T-helper 22 cell (primary cell): ENCODE measurements at places on chromosomes 1 and 21.

DNA sequence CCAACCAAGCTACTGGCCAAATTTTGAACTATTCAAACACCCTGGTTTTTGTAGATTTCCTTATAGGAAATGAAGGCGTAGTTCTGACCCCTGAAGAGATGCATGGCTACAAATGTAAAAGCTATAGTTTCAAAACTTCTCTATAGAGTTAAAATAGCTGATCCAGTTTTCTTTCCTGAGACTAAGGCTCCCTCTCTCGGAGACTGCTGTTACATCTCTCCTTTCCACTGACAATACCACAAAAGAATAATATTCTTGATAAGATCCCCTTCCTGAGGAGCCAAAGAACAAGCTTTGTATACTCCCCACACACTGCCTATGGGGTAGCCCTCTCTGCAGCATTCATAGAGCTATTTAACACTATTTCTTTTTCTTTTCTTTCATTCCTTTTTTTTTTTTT lies 6.7 kb upstream of the CFAP126 start:
- no peak for DNase-seq

- no peak for DNase-seq
Measured at GRCh38 chr1:205488074-205488723, 16.3 kb upstream of the CDK18 start.

- DNase-seq = no peak
Measured at GRCh38 chr1:195053478-195053877, 1554.8 kb downstream of the KCNT2 start.

DNA sequence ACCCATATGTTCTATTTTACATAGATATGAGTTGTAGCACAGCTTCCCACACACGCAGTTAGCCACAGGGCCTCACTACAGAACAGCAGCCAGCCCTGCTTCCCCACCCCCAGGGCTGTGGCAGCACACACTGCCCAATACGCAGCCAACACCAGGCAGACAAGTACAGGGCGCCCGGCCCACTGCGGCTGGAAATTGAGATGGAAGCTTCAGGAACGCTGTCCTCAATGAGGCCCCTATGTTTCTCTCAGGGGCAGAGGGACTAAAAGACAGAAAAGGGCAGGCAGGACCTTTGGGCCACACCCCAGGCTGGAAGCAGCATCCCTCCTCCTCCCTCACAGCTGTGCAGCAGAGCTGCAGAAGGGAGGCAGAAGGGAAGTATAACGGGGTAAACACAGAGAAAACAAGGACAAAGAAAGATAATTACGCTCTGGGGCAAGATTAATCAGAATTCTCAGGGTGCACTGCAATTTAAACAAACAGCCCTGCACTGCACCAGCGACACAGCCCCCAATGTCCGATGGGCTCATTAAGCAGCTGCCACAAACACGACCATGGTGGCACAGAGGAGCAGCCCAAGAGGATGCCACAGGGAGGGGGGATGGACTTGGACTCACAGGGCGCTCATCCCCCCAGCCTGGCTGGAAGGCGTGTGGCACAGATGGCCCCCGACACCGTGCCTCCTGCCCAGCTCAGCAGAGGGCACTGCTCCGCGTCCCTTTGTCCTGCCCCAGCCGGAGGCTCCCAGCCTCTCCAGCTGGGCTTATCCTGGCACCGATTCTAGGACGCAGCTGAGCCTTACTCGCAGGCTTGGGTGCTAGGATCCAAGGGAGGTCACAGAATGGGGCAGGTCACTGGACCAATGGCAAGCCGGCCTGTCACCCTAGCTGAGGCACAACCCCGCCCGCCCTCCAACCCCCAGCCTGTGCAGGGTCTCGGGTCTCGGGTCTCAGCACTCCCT lies 14.2 kb downstream of the WDR4 start:
- DNase-seq = no peak

GRCh38 chr1:238252033-238252802 lies 361.5 kb upstream of the ZP4 start:
- DNase-seq = no peak

- DNase-seq = no peak
Measured at GRCh38 chr1:232875536-232875935, 70.3 kb downstream of the MAP10 start.

DNA sequence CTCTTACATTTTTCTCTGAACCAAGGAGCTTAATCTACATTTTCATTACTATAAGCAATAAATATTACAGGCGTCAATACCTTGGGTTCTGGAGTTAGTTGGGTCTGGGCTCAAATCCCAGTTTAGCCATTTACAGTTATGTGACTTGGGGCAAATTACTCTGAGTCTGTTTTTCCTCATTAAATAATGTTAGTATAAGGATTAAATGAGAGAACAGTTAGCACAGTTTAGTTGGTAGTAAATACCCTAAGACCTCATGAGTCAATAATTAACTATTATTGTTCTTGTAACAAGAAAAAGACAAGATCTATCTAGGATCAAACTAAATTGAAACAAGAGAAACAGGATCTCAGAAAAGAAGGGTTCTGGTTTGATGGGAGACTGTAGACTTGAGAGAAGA lies 4.6 kb downstream of the C1orf116 start:
- no peak for DNase-seq

GRCh38 chr1:240962086-240962485 lies 350.1 kb upstream of the GREM2 start:
- DNase-seq = no peak

- no peak for DNase-seq
Measured at GRCh38 chr21:25175938-25176337, 431.3 kb downstream of the MRPL39 start.

DNA sequence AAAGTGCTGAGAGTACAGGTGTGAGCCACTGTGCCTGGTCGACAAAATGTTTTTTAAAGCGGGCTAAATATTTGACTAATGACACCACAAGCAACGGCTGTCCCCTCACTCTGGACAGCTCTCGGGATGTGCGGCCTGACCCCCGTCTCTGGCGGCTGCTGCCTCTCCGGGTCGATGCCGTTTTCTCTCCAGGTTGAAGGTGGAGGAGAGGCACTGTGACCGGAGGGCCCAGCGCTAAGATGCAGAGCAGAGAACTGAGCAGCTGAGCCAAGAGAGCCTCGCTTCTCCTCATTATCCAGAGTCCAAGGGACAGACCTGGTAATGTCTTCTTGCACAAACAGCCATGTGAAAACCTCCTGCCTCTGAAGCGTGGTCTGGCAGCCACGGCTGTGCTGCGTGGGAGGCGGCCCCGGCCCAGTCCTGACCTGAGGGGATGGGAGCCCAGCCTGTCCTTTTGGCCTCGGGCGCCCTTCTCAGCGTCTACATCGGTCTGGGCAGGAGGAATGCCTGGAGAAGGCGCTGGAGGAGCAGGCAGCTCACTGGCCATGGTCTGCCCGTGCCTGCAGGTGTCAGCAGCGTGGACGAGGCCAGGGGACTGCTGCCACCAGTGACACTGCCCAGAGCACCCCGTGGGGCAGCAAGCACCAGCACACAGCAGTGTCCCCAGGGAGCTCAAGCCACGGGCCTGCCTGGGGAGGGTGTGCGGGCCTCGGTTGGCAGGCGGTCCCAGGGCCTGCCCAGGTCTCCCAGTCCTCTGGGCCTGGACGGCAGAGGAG lies 10.3 kb downstream of the MORN1 start:
- no peak for DNase-seq

DNA sequence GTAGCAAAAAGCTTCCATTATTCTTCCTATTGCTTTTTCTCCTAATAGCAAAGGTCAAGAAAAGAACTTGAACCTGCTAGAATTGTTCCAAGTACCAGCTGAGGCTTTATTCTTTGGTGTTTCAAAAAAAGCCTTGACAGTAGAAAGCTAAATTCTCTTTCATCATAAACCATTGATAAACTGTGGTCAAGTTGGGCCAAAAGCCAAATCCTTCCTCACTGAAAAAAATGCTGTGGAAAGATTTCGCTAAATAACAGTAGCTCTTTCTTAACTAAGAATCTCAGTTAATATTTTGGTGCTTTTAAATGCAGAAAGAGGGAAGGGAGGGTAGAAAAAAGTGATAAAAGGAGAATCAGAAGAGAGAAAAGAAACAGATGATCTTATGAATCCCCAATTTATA lies 14.0 kb upstream of the JAM2 start:
- no peak for DNase-seq

GRCh38 chr1:156435545-156436140 lies 64.9 kb downstream of the MEF2D start:
- DNase-seq = no peak

- DNase-seq = no peak
Measured at GRCh38 chr1:100543640-100544039, 5.7 kb downstream of the GPR88 start.

DNA sequence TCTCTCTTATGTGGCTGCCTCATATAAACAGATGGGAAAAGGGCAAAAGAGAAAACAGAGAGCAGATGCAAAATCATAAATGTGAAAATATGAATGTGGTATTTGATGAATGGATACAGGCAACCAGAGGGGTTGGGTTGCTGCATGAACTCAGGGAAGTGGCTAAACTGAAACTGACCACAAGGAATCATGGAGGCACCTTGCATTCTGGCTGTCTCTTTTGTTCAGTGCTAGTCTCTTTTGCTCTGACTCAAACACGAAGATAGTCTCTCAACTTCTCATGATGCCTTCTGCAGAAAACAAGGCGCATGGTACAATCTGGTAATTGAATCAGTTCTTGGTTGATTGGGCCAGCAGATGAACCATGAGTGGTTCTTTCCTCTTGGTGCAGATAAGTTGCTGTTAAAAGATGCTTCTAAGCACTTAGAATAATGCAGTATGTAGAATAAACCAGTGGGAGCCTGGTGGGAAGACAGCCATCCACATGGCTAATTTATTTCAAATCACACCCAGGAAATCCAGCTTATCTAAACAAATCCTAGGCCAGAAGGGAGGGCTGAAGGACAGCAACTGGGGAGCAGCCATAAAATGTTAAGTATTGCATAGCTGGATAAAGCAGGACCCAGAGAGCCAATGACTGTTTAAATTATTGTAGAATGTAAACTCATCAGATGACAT lies 64.2 kb downstream of the HLX start:
- DNase-seq = no peak

DNA sequence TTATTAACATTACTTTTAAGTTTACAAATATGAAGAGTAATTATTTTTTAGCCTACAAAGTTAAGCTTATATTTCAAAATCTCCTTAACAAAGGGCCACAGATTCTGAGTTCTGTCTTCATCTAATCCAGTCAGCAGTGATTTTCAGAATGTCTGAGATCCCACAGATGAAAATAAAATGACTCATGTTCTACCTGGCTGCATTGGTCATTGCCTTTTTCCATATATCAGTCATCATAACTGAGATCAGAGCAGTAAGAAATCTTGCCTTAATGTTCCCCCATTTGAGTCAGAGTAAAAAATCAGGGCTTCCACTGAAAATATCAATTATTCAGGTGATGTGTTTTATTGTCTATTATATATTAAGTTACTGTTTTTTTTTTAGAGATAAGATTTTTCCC lies 416.1 kb downstream of the MRPL39 start:
- no peak for DNase-seq

- no peak for DNase-seq
Measured at GRCh38 chr1:21614419-21615115, 54.6 kb downstream of the RAP1GAP start.

- no peak for DNase-seq
Measured at GRCh38 chr21:15645830-15646229, 84.0 kb upstream of the USP25 start.

DNA sequence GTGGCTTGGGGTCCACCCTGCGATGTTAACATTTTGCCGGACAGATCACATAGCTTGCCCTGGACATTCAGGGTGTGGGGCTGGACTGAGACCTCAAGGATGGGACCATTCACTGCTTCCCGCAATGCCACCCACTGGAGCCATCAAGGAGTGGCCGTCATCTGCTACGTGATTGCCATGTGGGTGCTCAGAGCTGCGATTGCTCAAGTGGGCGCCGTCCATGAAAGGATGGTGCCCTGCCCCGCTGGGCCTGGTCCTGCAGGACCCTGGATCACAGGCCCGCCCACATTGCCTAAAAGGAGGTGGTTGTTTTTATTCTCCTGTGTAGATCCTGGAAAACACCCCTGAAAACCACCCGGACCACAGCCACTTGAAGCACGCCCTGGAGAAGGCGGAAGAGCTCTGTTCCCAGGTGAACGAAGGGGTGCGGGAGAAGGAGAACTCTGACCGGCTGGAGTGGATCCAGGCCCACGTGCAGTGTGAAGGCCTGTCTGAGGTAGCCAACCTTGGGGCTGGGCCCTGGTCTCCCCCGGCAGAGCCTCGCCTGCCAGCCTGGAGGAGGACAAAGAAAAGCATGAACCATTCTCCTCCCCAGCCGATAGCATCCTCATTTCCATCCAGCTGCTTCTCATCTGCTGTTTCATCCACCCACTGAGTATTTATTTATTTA lies 40.4 kb downstream of the ATP5PO start:
- no peak for DNase-seq

GRCh38 chr21:38286739-38287471 lies 30.1 kb downstream of the KCNJ15 start:
- no peak for DNase-seq

DNA sequence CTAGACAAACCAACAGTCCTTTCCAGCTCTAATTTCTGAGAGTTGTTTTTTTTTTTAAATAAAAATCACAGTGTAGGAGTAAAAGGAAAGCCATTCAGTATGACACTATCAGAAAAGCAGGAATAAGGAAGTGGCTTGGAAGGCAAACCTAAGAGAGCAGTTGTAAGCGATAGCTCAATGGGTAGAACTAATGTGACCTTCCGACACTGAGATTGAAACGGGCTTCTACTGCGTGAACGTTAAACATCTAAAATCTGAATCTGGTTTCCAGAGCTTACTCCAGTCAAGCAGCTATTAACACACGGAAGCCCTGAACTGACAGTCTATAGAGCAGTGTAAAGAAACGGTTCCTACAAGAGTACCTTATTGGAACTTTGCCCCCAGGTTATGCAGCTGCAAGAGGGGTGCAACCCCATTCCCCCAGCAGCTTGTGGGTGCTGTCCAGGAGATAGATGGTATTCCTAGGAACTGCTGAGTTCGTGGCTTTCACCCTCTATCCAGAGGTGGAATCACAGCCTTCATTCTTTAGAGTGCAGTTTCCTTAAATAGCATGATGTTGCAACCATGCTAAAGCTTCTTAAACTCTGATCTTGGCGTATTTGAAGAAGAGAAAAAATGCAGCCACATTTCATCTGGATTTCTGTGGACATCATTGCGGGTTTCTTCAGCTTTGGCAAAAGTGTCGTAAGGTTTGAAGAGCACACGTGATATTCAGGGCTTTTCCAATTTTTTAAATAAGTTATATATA lies 3.3 kb upstream of the IRF2BP2 start:
- no peak for DNase-seq

GRCh38 chr21:36973986-36974850 lies 7.7 kb upstream of the HLCS start:
- DNase-seq = no peak

DNA sequence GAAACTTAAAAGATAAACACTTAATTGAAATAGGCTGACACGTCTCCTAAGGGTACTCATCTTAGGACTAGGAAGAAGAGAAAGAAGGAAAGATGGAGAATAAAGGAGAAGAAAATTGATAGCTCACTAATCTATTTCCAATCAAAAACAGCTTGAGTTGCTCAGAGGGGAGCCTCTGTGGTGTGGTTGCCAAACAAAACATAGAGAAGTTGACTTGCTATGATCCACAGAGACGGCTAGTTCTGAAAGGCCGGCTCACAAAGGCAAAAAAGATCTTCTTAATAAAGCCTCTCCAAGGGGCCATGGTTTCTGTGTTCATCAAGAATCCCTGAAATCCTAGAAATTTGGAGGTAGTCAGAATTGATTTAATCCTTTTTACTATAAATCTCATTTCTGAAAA lies 644.1 kb downstream of the LMO4 start:
- DNase-seq = no peak

GRCh38 chr1:111221276-111221632 lies 6.3 kb upstream of the CHI3L2 start:
- no peak for DNase-seq
